ENCODE measurements at places on chromosomes 2 and 18.

- DNase-seq, result no peak
Measured at GRCh38 chr2:231786917-231787292, 660 bp downstream of the COPS7B start.

- DNase-seq, result peak; percentile 11
Measured at GRCh38 chr2:237591141-237591881, 777 bp upstream of the RAB17 start.

- no peak for DNase-seq
Measured at GRCh38 chr2:97931858-97932225, 63.9 kb downstream of the TMEM131 start.

GRCh38 chr2:120036145-120036544 is 23.3 kb downstream of the EPB41L5 start:
- no peak for DNase-seq

GRCh38 chr2:85215448-85216401 is 82.5 kb downstream of the TCF7L1 start:
- DNase-seq, result no peak

DNA sequence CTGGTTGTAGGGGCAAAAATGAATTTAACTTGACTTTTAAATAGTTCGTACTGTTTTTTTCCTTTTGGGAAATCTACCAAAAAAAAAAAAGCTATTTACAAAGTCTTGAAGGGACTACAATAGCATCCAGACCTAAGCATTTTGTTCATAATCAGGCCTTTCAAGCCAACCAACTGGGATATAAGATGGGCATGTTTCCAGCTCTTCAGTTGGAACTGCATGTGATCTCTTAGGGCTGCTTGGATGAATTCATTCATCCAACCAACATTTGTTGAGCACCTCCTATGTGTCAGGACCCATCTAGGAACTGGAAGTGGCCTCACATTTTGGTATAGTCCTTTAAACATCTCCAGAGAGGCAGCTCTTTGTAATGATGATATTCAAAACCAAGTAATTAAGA is 98.6 kb downstream of the AAK1 start:
- DNase-seq, result no peak

GRCh38 chr2:21393173-21393572 is 269.4 kb downstream of the TDRD15 start:
- DNase-seq, result no peak

DNA sequence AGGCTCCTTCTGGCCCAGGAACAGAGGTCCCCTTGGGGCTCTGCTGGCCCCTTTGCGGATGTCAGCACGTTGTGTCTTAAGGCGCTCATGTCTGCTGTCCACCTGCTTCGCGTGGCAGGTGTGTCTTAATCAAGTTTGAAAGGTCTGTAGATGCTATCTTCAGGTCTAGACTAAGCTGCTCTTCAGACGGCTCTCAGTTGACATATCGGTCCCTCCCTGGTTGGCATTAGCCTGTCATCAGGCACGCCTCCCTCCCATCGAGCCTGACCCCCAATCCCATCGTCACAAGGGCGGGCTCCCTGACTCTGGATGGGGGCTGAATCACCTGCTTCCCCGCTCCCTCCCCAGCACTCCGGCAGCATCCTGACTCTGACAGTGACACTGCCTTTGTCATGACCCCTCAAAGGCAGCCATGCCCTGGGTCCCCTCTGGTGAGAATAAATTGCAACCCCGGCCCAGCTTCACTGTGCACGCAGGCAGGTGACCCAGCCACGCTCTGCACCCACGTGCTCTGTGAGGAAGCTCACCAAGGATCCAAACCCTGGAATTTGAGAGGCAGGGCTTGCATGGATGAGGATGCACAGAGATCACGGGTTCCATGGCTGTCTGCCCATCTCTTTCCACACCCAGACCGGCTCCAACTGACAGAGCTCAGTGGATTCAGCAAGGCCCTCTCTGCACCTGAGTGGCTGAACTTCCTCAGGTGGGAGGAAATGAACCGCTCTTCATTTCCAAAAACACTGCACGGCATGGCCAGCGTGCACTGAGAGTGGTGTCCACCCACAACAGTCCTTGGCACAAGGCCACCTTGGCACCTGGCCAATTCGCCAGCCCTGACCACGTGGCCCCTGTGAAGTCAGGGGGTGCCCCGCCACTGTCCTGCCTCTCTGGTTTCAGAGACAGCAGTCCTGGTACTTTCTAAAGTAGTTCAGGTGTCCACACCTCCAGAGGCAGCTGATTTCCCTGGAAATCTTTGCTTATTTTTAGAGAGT is 110.2 kb upstream of the GPC1 start:
- no peak for DNase-seq

DNA sequence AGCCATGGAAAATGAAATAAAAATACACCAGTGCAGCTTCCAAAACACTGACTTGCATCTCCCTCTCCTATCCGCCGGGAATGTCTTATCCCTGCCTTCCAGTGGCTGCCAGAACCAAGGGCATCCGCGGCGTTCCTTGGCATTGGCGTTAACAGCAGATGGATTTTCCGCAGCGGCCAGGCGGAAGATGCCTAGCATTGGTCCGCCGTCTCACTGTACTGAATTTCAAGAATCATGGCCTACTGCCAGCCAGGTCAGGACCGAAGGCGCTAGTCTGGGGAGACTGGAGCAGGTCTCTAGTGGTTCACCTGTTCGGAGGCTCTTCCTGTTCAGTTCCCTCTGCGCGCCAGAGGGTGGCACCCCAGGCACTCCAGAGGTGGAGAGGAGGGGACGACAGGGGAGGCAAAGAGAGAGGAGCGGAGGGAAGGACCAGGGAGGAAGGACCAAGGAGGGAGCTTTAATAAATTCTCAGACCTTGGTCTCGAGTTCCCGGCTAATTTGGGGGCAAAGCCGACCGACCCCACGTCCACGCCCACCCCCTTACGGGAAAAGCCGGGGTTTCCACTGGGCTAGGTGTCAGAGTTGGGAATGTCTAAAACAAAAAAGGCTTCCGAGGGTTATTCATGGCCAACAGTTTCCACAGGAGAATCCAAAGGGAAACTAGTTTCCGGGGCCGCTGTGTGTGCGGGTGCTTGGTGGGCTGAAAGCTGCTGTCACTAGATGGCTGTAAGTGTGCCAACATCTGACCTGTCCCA is 3.7 kb upstream of the BCL2L11 start:
- DNase-seq, result peak; percentile 61

DNA sequence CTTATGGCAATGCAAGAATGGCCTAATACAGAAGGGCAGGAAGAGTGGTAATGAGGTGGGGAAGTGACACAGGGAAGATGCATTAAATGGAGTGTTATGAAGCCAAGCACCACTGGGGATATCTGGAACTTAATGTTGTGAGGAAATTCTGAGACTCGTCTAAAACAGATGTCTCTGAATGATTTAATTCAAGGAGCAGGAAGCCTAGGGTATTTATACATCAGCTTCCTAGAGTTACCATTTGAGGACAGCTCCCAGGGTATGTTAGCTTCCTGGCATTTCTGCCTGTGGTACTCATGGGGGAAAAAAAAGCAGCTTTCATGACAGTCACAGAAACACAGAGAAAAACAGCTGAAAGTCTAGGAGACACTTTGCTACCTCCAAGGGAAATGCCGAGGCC is 989.5 kb downstream of the CBLN2 start:
- no peak for DNase-seq

- no peak for DNase-seq
Measured at GRCh38 chr18:50679656-50680055, 119.8 kb downstream of the MAPK4 start.

- no peak for DNase-seq
Measured at GRCh38 chr2:191824398-191824797, 22.5 kb downstream of the CAVIN2 start.

DNA sequence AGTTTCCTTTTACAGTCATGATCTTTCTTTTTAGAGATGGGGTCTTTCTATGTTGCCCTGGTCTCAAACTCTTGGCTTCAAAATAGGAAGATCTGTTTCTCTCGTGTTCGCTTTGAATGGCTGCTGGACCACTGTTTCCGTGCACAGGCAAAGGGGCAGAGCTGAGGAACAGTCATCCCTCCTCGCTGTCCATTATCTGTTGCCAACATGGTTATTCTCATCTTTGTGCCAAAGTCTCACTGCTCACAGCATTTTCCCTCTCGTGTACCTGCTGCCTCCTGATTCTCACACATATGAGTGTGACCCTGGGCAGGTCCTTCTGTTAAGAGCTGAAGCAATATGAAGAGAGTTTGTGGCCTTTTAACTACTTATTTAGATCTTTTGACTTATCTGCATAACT is 28.0 kb upstream of the CCNYL1 start:
- DNase-seq, result no peak

DNA sequence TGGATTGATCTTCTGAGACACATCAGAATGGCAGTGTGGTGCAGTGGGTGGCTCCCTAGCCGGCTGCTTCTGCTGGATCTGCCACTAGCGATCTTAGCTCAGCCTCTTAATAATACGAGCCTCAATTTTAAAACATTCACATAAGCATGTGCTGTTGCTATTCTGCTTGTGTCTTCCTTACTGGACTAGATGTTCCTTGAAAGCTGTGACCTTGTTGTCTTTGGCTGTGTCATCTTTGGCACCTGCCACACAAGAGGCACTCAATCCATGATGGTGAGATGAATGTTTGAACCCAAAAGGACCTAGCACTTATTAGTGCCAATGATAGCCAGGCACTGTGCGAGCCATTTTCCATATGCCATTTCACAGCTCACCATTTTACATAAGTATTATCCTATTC is 393.0 kb downstream of the ALK start:
- DNase-seq, result no peak

DNA sequence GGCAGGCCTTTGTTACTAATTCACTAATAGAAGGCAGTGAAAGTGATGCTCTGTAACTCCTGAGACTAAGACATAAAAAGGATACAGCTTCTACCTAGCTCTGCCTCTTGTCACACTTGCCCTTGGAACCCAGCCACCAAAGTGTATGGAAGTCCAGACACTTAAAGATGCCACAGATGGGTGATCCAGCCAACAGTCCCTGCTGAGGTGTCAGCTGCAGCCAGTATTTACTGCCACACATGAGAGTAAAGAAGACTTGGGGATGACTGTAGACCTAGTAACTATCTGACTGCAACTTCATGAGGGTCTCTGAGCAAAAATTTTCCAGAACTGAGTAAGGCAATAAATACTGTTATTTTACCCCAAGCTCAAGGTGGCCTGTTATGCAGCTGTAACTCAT is 8.8 kb downstream of the IMMT start:
- no peak for DNase-seq

GRCh38 chr2:148552675-148553331 is 91.7 kb upstream of the EPC2 start:
- peak; percentile 69 for DNase-seq

DNA sequence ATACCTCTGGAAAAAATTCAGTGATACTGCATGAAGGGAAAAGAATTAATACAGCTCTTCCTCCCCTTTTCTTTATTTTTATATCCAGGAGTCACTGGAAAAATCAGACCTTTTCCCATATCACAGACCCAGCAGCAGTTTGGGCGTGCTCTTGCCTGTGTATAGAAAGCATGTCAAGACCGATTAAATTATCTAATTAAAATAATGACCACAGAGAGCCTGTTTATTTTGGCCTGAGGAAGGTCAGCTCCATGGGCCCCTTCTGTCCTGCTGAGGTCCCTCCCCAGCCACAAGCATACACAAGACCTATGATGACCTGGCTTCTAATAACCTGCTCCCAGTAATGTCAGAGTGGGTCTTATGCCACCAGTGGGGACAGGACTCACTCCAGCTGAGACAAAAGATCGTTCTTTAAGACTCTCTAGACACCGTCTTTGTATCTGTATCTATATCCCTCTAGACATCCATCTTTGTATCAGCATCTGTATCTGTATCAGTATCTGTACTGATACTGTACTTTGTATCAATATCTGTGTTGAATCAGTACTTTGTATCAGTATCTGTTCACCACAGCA is 147.8 kb downstream of the VAPA start:
- DNase-seq, result no peak

GRCh38 chr18:23578891-23579653 is 7.2 kb downstream of the NPC1 start:
- no peak for DNase-seq

DNA sequence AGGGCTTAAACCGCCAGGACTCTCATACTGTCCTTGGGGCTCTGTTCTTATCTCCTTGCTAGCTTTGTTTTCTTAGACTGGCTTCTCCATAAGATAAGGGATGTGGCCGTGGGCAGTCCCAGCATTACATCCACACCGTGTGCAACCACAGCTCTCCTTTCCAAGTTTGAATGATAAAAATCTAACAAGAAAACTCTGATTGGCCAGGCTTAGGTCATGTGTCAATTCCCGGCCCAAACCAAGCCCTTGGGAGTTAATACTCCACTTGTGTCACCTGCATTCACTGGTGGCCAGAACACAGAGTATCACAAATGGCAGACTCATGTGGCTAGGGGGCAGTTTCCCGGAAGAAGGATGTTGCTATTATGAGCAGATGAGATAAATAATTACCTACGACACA is 43.2 kb upstream of the KDM3A start:
- DNase-seq, result no peak

GRCh38 chr2:119719261-119719627 is 40.2 kb downstream of the TMEM177 start:
- no peak for DNase-seq

DNA sequence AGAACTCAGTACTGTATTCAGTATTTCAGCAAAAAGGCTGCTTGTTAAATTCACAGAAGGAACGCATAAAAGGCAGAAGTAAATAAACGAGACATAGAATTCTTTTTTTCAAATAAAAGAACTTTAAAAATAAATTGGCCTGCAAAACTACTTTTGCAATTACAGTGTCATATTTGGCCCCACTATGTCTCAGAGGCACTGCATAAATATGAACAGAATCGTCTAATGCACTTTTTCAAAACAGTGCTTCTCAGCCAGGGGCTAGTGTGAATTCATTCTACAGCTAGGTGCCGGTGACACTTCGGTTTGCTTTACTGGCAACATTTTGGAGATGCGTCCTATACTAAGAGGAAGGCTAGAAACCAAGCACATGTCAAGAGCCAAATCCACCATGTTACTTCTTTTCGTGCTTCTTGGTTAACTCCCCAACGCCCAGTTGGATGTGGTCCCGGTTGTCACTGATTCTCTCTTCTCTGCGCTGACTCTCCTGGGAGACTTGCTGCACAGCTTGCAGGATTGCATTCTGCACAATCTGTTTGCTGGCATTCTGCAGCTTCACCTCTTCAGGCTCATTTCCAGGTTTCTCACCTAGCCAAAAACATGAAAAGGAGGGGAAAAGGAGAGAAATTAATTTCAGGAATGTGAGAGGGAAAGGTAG is 51.8 kb downstream of the AKAIN1 start:
- DNase-seq, result no peak

All from DND-41 (cell line).